Immature natural killer cell (primary cell): ENCODE measurements at places on chromosomes 13 and 19. TPM values are rescaled to one million over a fixed set of nuclear protein-coding genes. Genes with fewer than 3 reads are reported as not detected.

PLK5 gene
- not detected for polyA plus RNA-seq

CPT1C gene
- polyA plus RNA-seq, result not detected

DNA sequence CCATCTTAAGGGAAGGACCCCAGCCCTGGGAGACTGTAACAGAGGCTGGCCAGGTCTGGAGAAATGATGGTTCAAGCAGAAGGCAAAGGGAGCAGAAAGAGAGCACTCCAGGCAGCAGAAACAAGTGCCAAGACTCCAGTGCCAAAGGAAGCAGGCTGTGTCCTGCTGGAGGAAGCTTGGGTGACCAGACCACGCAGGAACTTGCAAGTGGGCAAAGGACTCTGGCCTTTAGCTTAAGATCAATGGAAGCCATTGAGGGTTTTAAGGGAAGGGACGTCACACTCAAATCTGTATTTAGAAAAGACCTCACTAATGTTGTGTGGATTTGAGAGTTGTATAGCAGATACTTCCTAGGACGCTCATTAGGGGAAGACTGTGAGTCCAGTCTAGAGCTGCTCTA, 95.5 kb downstream of the MIPEP start:
- no peak for DNase-seq
- H3K4me1 ChIP-seq, result no peaks in the 10 kb centered on the region
- H3K27ac ChIP-seq, result no peak overlapping the region
- no peak overlapping the region for H3K4me3 ChIP-seq
- no peaks in the 10 kb centered on the region for H3K27me3 ChIP-seq

- H3K27ac ChIP-seq, result no peak overlapping the region
- H3K4me1 ChIP-seq, result no peaks in the 10 kb centered on the region
- H3K27me3 ChIP-seq, result peaks cover 11% of the 10 kb centered on the region
- no peaks in the 10 kb centered on the region for H3K36me3 ChIP-seq
- no peak overlapping the region for H3K4me3 ChIP-seq
- no peak for DNase-seq
These were observed 155.5 kb downstream of the FLT1 start for GRCh38 chr13:28339419-28339818.

FUT1 gene
- polyA plus RNA-seq, result not detected

- H3K27ac ChIP-seq, result no peak overlapping the region
- H3K4me1 ChIP-seq, result no peaks in the 10 kb centered on the region
- H3K36me3 ChIP-seq, result no peaks in the 10 kb centered on the region
- no peak overlapping the region for H3K4me3 ChIP-seq
These were observed 659.0 kb downstream of the SLITRK6 start for GRCh38 chr13:85140192-85140591.

GRCh38 chr13:49441846-49442245, 2.0 kb downstream of the CAB39L start:
- H3K4me3 ChIP-seq, result no peak overlapping the region
- H3K36me3 ChIP-seq, result peaks cover 3% of the 10 kb centered on the region
- DNase-seq, result no peak
- peaks cover 9% of the 10 kb centered on the region for H3K27me3 ChIP-seq
- H3K27ac ChIP-seq, result no peak overlapping the region
